ENCODE measurements at places on chromosomes 11 and 22.

DNA sequence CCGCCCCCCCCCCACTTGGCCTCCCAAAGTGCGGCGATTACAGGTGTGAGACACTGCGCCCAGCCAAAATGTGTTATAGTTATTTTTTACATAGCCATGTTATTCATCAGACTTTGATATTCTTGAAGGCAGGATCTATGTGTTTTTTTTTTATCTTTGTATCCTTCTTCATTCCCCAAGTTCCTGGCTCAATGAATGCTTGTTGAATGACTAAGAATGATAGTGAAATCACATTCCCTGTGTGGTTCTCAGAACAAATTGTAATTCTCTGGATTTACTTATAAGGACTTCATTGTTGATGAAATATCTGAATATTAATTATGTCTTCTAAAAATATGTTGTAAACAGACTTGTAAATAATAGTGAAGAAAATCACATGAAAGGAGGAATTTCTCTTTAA, 33.5 kb downstream of the MMP7 start:
- no peak for DNase-seq

DNA sequence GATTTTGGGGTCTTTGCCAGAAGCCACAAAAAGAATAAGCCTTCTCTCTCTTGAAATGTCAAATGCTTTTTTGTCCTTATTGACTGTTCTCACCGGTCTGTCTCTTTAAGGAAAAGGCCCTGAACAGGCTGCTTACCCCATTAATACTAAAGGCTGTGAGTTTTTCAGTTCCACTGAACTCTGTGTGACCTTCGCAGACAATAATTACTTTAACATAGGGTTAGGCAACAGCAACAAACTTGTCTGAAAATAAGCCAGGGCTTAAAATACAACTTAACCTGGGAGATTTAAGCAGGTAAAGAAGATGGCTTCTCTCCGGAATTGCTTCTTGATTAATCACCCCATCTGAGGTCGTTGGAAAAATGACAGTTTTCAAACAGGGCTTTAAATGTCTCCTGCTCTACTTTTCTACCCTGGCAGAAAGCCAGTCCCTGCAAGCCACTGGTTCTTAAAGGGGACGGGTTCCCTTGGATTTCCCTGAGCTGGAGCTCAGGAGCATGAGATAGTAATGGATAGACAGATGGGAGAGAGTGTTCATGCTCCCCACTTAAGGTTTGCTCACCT, 69.4 kb downstream of the ARL14EP start:
- DNase-seq: no peak

DNA sequence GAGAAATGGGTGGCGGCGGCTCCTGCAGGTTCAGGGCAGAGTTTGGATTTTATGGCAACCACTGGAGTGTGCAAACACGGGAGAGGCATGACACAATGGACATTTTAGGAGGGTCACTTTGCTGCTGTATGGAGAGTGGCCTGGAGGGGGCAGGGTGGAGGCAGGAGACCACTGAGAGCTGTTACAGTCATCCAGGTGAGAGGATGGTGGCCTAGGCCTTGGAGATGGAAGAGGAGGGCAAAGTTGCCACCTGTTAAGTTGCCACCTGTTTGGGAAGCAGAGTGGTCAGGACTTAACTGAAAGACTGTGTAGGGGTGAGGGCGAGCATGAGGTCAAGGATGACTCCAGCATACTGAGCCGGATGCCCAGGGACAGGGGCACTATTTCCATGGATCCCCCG, 2.3 kb upstream of the RAD9A start:
- no peak for DNase-seq

- DNase-seq: no peak
These were observed 34.1 kb upstream of the CD81 start for GRCh38 chr11:2342981-2343380.

DNA sequence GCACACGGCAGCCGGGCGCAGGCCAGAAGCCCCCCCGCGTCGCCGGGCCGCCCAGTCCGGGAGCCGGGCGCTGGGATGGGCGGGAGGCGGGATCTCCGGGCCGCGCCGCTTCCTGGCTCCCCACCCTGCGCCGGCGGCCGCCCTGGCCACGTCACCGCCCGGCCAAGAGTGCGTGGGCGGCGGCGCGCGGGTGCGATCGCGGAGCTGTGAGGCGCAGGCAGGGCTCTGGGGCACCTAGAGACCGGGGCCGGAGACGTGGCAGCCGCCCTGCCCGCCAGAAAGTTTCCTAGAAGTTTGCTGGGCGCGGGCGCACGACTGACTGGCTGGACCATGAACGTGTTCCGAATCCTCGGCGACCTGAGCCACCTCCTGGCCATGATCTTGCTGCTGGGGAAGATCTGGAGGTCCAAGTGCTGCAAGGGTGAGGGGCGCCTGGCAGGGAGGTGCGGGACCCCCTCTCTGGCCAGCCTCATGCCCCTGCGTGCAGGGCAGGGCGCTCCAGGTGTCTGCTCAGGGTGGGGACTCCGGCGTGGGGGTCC, at the start of gene KDELR3:
Gene KDELR3, plus strand, starts transcription at position 193 of the 539 bp plus-strand sequence. Its CDS starts 138 bp downstream, at position 331.
- DNase-seq: peak; percentile 11

GRCh38 chr22:38027487-38027886, 29.7 kb upstream of the PICK1 start:
- no peak for DNase-seq

- DNase-seq: no peak
These were observed 41.2 kb upstream of the ANO5 start for GRCh38 chr11:22151649-22152197.

DNA sequence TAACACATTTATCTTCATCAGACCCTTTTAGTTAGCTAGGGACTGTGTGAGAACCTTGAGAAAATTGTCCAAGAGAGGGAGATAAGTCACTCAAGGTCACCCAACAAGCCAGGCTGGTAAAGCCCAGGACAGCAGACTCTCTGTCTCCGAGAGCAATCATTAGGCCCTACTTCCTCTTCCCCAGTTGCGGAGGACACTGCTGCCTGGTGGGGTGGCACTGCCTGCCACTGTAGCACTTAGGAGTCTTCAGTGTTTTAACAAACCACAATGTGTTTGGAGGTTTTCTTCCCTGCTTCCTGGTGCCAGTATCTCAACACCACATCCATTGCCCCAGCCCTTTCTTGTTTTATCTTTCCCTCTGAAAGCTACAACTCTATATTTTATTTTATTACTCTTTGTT, 132.1 kb upstream of the LDLRAD3 start:
- DNase-seq: no peak

DNA sequence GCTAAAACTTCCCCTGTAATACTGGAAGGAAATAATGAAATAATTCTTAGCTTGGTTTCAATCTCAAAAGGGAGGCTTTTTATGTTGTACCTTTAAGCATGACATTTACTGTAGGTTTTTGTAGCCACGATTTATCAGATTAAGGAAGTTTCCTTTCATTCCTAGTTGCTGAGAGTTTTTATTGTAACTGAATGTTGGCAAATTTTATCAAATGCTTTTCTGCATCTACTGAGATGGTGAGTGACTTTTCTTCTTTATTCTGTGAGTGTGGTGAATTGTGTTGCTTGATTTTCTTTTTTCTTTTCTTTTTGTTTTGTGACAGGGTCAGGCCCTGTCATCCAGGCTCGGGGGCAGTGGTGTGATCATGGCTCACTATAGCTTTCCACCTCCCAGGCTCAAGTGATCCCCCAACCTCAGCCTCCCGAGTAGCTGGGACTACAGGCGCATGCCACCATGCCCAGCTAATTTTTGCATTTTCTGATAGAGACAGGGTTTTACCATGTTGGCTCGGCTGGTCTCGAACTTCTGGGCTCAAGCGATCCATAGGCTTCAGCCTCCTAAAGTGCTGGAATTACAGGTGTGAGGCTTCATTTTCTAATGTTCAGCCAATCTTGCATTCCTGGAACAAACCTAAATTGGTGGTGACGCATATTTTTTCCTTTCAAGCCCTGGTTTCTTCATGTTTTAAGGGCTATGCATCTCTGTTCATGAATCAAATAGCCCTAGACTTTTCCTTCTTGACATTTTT, 26.2 kb downstream of the SUSD2 start:
- no peak for DNase-seq

DNA sequence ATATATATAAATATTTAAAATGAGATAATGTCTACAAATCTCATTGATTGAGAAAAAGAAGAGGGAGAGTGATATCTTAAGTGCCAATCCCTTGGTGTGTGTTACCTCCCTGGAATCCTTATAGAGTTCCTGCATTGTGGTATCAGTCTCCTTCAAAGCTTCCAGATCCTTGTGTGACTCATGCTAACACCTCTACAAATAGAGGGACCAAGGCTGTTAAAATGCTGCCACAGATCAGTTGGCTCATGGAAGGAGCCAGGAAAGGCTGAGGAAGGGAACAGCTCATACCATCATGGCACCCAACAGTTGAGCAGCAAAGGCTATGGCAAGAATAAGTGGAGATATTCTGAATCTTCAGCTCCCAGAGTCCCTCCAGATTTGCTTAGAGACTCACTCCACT, 163.6 kb upstream of the ISX start:
- no peak for DNase-seq

- DNase-seq: no peak
These were observed 135.7 kb downstream of the TMEM135 start for GRCh38 chr11:87173185-87174039.
